ENCODE measurements at places on chromosomes 5 and 9.

DNA sequence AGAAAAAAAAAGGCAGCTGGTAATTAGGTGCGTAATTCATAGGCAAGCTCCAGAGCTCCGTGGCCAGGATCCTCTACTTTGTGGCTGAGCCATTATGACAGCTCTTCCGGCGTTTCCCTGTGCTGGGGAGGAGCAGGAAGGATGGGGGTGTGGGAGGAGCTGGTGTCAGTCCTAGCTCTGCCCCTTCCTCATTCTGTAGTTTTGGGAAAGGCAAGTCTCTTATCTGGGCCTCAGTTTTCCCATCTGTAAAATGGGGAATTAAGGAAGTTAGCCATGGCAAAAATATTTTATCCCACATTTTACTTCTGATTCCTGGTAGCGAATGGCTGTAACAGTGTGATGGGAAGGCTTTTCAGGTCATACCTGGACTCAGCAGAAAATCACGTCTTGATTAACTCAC is 81.1 kb downstream of the SEC61B start:
- DNase-seq, result no peak

GRCh38 chr9:9817176-9817575 is 795.6 kb downstream of the PTPRD start:
- no peak for DNase-seq

- DNase-seq, result no peak
Measured at GRCh38 chr5:131640043-131640856, 5.2 kb upstream of the RAPGEF6 start.

DNA sequence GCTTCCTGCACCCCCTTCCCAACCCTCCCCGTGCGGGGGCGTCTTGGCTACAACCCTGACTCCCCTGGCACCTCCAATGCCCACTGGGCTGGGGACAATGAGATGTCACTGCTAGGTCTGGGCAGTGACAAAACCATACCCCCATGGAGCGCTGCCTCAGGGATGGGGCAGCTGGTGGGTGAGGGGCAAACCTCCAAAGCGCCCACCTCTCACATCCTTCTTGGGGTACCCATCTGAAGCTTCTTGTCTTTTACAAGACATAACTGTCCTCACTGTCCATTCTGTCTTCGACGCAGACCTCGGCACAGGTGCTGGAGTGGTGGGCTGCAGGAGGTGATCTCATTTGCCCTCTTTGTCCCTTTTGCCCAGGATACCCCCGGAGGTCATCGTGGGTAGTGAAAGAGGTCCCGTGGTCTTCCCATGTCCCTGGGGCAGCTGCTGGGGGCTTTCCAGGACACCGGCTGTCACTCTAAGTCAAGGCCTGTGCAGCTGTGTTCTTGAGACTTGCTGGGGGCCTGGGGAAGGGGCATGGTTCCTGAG is 27.8 kb upstream of the CSF1R start:
- DNase-seq, result no peak

GRCh38 chr9:120363697-120364096 is 216.3 kb downstream of the CDK5RAP2 start:
- DNase-seq, result no peak

DNA sequence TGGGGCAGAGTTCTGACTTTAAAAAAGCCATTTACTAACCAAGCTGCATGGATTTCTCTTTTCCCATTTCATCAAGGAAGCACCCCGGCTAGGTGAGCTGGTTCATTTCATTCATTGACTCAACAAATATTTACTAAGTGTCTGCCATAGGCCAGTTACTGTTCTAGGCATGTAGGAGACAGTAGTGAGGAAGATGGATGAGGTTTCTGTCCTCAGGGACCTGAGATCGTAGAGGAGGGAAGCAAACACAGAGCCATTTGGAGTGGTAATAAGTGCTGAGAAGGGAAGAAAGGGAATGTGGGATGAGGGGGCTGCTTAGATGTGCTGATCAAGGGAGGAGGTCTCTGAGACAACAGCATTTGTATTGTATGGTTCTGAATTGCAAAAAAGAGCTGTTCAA is 120.4 kb downstream of the C9orf152 start:
- no peak for DNase-seq

DNA sequence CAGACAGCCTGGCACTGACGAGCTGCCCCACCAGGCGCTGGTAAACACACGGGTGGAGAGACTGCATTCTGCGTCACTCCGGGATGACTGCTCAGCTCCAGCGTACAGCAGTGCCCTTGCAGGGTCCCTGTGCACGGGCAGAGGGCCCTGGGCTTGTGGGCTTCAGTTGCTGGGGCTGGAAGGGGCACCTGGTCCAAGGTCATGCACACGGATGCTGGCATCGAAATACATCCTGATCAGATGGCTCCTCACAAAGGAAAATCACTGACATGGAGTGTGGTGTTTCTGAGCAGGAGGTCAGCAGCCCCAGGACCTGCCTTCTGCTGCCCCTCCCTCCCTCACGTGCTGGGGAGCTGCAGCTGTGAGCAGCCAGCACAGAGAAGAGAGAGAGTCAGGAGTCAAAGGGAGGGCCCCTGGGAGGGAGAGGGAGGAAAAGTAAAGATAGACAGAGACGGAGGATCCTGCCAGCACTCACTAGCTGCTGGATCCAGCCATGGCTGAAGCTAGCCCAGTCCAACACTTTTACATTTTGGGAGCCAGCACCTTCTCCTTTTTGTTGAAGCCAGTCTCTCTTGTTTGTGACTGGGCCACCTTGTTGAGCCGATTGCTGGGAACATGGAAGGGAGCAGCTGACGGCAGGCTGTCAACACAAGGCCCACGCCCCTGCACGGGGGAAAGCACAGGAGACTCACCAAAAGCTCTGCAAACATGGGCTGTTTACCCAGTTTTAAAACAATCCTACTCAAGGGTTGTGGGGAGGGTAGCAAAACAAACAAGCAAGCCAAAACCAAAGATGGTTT is 166.5 kb upstream of the PHYKPL start:
- DNase-seq, result no peak

GRCh38 chr5:107476783-107477182 is 194.0 kb downstream of the EFNA5 start:
- DNase-seq, result no peak

DNA sequence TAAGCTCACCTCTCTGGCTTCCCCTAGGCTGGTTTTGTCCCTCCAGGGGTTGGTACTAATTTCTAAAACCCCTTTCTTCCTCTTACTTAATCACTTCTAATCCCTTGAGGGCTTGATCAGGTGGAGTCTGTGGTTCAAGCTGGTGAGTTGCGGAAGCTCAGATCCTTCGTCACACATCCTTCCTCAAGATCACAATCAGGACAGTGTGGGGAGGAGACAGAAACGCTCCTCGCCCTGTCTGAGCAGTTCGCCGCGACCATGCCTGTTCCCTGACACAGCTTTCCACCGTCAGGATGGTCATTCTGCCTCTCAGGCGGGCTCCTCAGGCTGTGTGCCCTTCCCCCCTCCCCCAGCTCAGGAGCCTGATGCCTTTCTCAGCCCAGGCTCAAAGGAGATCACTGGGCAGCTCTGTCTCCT is 24.3 kb downstream of the CPLX2 start:
- DNase-seq, result no peak

GRCh38 chr5:114782177-114782576 is 387.5 kb downstream of the TRIM36 start:
- no peak for DNase-seq

- peak; percentile 46 for DNase-seq
Measured at GRCh38 chr9:124202447-124202971, 55.2 kb upstream of the NEK6 start.

DNA sequence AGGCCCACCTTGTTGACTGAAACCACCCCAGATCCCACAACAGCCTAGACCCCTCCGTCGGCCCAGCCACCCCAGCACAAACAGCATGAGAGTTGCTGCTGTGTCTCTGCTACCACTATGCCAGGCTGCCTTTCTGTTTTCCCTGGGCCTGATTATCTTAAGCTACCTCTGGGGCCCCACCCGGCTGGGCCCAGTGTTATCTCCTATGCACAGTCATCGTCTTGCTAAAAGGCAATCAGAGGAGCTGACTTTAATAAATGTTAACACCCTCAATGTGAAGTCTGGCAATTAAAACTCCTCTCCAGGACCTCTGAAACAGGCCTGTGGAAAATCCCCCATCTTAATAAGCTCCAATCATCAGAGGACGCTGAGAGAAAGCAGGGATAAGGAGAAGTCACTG is 144.9 kb downstream of the FAM114A2 start:
- DNase-seq, result peak; percentile 55

DNA sequence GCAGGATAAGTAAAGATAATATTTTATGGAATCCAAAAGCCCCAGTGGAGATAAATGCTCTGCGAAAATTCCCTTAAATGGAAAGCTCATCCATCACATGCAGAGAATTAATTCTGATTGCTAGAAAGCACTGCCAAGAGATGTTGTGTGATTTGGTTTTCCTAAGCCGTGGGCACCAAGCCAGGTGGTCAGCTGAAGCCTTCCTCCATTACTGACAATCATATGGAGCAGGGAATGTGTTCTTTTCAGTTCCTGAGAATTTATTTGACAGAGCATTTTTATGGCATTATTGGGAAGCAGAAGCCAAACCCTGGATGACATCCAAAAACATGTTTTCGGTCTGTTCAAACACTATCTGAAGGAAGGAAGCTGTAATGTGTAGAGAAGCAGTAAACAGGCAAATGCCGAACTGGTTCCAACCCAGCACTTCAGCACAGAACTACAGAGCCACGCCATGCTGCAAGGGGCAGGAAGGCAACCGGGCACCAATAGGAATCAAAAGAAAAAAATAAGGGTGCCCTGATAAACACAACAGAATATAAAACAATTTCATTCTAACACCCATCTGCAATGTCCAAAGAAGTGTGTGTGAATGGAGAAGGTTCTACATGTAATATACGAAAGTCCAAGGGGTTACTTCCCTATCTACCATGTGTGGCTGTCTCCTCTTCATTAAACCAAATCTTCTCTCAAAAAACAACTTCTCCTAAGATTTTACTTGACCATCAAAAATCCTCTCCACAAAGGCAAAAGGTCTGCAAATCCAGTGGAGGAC is 12.3 kb downstream of the ARSB start:
- DNase-seq, result peak; percentile 90

GRCh38 chr9:33452828-33453271 is 5.5 kb upstream of the AQP3 start:
- DNase-seq, result peak; percentile 84

DNA sequence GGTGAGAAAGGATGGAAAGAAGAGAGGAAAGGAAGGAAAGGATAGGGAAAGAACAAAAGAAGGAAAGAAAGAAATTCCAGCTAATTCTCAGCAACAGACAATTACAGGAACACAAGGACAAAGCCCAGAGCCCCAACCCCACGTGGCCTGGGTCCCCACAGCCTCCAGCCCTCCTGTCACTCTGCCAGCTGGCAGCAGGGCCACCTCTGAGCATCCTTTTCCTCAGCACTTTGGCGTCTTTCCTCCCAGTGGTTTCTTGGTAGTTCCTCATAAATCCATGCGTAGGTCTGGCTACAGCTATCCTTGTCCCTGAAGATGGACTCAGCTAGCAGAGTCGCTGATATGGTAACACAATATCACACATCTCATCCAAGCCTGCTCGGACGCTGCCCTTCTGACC is 28.3 kb downstream of the ADAMTS2 start:
- no peak for DNase-seq

DNA sequence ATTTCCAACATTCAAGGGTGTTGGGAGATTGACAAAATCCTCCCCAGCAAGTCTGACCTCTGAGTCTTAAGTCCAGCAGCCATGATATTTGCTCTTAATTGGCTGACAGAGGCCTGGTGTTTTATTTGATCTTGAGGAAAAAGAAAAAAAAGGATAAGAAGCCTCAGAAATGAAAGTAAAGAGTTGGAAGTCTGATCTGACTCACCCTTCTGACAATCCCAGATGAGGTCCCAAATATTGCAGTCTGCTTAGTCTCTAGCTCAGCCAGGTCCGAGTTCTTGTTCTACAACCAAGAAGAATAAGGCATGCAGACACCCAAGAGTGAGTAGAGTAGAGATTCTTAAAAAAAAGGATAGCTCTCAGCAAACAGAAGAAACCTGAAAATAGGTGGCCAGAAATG is 632.5 kb upstream of the ST8SIA4 start:
- DNase-seq, result no peak

DNA sequence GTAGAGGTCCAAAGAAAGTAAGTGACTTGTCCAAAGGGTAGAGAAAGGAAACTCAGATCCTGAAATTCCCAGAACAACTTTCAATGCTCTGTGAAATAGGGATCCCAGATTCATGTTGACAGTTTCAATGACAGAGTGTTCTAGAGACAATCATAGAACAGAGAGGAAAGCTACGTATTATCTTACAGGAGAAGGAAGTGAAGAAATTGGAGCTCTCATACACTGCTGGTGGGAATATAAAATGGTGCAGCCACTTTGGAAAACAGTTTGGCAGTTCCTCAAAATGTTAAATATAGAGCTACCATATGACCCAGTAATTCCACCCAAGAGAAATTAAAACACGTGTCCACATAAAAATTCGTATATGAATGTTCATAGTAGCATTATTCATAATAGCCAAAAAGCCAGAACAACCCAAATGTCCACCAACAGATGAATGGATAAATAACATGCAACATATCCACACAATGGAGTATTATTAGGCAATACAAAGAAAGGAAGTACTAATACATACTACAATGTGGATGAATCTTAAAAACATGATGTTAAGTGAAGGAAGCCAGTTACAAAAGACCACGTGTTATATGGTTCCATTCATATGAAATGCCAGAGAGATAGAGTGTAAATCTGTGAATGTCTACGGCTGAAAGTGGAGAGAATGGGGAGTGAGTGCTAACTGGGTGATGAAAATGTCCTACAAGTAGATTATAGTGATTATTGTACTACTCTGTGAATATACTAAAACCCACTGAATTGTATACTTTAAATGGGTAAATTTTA is 197.1 kb downstream of the NTRK2 start:
- no peak for DNase-seq

- DNase-seq, result no peak
Measured at GRCh38 chr5:143586781-143587362, 183.4 kb upstream of the NR3C1 start.

DNA sequence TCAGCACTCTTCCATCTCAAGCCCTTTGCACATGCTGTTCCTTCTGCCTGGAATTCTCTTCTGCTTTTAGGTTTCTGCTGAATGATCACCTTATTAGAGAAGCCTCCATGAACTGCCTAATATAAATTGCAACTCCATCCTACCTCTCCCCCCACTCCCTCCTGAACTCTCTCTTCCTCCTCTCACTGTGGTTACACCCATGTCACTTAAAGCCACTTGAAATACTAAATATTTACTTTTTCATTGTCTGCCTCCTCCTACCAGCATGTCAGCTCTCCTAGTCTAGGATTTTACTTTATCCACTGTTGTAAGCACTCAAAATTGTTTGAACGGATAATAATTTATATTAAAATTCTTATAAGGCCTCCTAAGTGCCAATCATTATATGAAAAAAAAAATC is 43.8 kb downstream of the ACTL7B start:
- no peak for DNase-seq

DNA sequence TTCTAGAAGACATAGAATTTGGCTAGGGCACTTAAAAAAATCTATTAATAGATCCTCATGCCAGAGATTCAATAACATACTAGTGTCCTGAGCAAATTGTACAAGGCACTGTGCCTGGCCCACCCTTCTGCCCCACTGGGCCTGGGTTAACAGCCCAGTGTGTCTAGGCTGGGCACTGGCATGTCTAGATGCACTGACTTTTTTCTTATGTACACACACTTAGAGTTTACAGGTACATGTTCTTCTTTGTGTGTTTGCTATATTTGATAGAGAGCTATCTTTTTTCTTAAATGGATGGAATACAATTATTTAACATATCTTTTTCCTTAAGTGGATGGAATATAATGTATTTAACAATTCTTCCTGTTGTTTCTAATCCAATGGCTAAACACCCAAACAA is 241.5 kb downstream of the AUH start:
- DNase-seq, result no peak

GRCh38 chr5:113240032-113240431 is 194.8 kb downstream of the TSSK1B start:
- DNase-seq, result no peak

- no peak for DNase-seq
Measured at GRCh38 chr5:158876263-158876942, 223.3 kb downstream of the EBF1 start.
